BJ (cell line): ENCODE measurements at places on chromosomes 13 and 19.

- no peak for DNase-seq
Observed at GRCh38 chr13:60328073-60328472, 68.9 kb upstream of the TDRD3 start.

DNA sequence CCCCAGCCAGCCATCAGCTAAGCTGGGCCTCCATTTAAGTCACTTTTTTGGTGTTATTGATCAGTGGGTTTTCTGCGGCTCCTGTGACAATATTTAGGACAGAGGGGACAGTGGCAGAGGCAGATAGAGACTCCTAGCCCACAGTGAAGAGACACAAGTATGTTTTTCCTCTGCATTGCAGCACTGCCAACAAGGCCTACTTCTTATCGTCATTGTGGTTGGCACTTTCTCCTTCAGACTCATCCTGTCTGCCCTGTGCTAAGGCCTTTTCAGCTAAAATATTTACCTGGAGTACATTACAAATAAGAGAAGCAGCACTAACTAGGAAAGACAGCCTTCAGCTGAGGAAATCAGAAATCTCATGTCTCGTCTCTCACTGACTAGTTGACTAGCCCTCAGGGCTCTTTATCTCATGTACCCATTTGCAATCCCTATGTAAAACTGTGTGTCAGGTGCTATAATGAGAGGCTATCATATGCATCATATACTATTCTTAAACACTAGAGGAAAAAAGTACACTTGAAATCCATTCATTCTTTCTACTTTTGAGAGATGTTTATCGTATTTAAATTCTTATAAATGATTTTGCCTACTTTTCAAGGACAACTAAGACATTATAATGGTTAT is 62.2 kb downstream of the ZAR1L start:
- no peak for DNase-seq

GRCh38 chr13:100694722-100695508 is 20.3 kb upstream of the TMTC4 start:
- no peak for DNase-seq

- DNase-seq = no peak
Observed at GRCh38 chr13:39811696-39812095, 156.2 kb downstream of the COG6 start.

DNA sequence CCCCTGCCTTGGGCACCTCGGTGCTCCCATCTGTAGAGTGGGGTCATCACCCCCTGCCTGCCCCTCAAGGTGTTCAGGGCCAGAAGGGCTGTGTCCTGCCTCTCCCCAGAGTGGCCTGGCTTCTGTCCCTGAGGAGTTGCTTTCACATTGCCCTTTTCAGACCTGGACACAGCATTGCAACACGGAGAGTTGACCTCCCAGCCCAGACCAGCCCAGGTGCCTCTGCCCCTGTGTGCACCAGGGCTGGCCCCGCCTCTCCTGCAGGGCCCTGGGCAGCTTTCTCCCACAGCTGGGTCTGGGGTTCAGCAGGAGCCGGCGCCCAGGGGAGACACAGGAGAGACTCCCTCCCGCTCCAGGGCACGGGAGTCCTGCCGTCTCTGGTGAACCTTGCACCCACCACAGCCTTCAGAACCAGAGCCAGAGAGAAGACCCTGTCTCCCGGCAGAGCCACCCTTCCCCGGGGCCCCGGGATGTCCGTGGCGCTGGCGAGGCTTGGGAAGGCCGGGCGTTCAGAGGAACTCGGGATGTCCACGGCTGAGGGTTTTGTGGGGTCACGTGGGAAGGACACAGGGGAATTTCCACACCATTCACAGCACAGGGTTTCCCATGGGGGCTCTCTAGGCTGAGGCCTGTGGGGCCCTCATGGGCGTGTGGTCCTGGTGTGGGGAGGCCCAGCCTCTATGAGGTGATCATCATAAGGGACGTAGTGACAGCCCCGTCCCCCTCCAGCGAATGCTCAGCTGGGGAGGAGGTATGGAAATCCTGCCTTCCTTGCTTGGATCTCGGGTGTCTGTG is 23.2 kb downstream of the C13orf46 start:
- DNase-seq = no peak
